CD14-positive monocyte (primary cell): ENCODE measurements at places on chromosomes 2 and 18.

GRCh38 chr2:224110811-224111210 is 71.7 kb upstream of the SERPINE2 start:
- DNase-seq, result no peak

DNA sequence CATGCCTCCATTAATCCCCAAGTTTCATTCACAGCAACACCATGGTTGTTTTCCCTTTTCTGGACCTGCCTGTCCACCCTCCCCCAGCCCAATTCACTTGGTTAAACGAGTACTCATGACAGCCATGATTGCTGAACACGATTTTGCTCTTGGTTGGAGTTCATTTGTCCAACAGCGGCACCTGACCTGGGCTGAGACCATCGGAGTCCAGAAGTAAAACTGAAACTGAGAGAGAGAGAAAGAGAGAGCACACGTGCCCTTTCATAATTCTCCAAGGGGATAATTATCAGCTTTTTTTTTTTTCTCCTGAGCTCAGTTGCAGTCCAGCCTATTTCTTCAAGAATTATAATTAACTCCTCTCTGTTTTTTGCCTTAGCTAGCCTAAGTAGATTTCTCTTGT is 13.7 kb upstream of the KIF5C start:
- DNase-seq, result no peak

- DNase-seq, result no peak
Observed at GRCh38 chr2:227036527-227036926, 127.5 kb downstream of the COL4A4 start.

GRCh38 chr18:23056315-23056714 is 79.0 kb upstream of the CABLES1 start:
- DNase-seq, result no peak

DNA sequence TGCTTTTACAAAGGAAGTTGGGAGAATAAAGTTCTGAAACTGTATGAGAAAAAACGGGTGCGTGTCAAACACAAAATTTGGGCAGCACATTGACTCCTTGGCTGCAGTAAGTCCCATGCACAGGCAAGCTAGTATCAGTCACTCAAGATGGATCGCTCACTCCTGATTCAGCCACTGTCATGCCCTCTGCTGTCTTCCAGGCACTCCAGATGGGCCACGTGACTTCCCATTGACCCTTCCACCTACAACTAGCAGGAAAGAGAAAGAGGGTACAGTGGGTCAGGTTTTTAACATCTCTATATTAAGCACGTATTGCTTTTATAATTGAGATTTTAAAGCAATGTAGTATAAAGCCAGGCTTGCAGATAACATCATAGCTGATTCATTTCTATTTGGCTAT is 8.6 kb downstream of the ARHGEF33 start:
- DNase-seq, result no peak

GRCh38 chr18:48455555-48456478 is 46.6 kb upstream of the ZBTB7C start:
- DNase-seq, result no peak

- DNase-seq, result no peak
Observed at GRCh38 chr2:140257692-140258300, 1477.6 kb upstream of the NXPH2 start.

DNA sequence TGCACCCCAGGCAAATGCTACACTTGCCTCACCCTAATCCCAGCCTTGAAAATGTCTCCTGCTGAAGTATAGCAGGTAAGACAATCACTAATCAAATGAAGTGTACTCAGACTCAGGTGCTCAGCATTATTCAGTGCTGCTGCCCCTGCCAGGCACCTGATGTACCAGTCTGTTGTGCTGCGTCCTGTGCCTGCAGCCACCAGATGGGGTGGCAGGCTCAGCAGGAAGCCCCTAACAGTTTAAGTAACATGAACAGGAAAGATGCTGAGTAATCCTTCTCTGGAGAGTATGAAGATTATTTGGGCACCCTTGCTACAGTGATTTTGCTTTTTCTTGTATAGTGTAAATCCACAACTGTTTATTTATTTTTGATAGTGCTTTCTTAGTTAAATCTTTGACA is 69.1 kb downstream of the TACR1 start:
- DNase-seq, result no peak

DNA sequence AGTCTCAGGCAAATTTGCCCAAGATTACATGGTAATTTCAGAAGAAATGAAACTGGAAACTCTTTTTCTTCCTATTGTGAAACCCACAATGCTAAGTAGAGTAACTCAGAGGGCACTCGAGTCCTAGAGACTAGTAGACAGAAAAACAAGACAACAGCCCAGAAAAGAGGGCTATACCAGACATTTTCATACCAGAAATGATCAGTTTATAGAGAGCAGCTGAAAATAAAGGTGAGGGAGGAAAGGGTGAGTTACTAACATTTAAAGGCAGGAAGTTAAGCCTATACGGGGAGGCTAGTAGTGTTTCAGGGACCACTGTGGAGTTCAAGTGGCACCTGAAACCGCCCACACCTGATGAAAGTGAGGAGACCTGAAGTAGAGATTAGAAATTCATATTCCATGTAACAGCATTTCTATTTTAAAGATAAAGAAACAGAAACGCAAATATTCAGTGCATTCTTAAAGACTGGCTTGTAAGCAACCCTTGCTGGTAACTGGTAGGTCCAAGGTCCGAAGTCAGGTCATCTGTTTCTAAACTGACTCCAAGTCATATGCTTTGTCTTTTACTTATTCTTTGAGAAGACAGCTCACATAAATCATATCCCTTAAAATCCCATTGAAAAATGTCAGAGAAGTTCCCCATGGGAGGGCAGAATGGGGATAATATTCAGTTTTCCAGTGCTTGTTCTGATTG is 145.1 kb upstream of the ITGB6 start:
- peak; percentile 52 for DNase-seq

GRCh38 chr2:174337337-174338146 is 2.8 kb downstream of the SP9 start:
- DNase-seq, result peak; percentile 57

- no peak for DNase-seq
Observed at GRCh38 chr2:176280156-176280555, 10.9 kb downstream of the MTX2 start.

GRCh38 chr2:148252646-148253045 is 231.8 kb downstream of the MBD5 start:
- no peak for DNase-seq

GRCh38 chr2:143955401-143956065 is 564.4 kb downstream of the ZEB2 start:
- no peak for DNase-seq

- DNase-seq, result no peak
Observed at GRCh38 chr2:30686669-30687068, 120.6 kb downstream of the CAPN13 start.

DNA sequence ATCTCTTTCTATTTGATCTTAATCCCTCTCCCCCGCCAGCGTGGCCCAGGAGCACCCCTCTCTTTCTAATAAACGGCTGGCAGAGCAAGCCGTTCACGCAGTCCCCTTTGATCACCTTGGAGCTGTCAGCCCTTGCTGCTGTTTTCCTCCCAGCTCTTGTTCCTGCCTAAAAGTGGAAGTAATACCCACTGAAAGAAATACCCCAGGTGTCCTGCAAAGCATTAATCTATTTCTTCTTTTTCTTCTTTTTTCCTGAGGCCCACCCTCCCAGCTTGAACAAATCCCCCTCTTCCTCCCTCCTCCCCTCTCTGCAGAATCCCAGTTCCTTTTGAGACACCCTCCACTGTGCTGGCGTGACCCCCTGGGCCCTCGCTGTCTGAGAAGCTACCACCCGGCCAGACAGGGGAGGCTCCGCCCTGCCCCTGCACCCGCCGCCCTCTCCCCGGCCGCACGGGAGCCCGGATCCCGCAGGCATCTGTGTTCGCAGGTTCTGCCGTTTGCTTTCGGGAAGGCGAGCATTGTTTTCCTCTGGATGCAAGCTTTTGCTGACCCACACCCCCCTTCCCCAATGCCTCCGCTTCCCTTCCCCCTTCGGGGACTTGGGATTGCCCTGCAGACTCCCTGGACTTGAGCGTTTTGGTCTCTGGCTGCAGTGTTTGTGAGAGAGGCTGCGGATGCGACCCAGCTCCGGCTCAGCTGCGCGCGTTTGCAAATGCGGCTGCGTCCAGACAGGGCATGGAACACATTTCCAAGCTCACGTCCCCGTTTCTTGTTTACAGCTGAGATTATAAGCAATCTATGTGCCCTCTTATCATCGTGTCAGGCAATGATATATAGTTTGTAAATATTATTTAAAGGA is 631.5 kb downstream of the NYAP2 start:
- peak; percentile 51 for DNase-seq

- DNase-seq, result no peak
Observed at GRCh38 chr2:165192729-165193128, 11.1 kb downstream of the SCN3A start.

DNA sequence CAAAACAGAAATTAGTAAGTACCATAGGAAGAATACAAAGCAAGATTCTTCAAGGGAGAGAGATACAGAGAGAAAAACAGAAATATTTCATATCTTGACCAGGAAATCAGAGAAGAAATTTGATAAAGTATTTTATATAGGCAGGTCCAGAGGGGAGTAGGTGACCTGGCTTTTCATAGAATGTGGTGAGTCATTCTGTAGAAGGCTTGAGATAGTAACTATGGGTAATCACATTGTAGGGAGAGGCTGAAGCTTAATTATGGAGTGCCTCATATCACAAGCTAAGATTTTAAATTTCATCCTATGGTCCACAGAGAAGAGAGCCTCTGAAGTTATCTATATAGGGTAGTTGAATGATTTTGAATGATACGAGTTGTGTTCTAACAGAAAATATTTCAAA is 195.0 kb upstream of the CYRIA start:
- peak; percentile 38 for DNase-seq

DNA sequence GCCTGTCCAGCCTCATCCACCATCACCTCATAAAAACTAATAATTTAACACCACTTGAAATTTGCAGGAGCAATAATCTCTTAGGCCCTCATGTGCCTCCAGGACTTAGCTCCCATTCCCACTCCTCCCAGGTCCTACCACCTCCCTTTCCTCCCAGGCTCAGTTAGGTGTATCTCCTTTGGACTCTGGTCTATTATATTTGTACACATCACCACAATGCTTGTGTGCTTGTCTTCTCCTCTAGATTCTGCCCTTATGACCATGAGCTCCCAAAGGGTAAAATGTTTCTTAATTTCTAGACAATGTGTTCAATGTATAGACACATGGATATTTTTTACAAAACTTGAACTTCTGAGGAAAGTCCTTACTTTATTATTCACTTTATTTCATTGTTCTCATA is 182.0 kb upstream of the ZC3H15 start:
- DNase-seq, result no peak

- no peak for DNase-seq
Observed at GRCh38 chr2:68456198-68456597, 10.9 kb downstream of the FBXO48 start.

DNA sequence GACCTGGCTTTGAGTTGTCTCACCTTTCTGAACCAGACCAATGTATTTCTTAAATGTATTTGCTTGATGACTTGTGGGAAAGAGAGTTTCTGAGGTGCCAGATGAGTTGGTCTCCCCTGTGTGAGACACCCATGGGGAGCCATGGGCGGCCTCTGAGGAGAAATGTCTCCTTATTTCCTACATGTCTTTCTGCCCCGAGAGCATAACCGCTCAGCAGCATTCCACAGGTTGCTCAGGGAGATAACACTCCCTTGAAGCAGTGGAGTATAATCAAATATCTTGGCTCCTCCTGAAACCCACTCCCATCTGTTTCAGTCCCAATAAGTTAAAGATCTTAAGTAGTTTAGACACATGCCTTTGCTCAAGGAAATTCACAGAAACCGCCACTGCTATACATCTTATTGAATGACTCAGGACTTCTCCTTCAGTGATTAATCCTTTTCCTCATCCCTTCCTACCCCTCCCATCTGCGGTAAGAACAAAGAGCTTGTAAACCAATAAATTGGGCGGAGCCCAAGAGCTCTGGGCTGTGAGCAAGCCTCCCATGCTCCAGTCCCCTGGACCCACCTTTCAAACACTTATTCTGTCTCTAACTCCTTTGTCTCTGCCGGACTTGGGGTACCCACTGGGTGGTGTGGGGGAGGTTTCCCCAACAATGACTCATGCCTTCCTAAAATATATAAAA is 285.5 kb upstream of the LRRTM4 start:
- DNase-seq, result no peak

DNA sequence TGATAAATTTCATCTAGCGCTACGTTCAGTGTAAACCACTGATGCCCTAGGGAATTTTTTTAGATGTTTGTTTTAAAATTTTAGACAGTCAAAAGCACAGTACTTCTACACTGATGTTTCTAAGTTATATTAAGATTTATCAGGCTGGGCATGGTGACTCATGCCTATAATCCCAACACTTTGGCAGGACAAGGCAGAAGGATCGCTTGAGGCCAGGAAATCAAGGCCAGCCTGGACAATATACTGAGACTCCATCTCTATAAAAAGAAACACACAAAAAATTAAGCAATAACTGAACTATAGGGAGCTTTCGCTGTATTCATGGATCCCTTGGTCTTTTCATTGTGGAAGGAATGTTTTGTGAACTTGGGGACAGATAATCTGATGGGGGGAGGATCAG is 50.6 kb upstream of the MAPRE2 start:
- DNase-seq, result no peak

DNA sequence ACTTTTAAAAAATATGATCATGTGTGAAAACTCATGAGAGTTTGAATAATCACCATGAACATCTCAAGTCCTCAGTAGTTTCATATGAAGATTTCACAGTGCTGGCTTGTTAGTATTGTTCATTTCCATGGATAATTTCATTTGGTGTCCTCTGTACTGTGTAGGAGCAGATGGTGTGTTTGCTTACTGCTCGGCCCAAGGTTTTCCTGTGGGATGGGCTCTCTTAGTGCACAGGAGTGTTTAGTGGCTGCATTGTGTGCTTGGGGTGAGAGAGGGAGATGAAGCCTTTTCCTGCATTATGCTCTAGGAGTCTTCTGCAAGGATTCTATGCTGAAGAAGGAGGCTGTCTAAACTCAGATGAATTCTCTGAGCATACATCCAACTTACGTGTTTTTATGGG is 270.6 kb downstream of the SOCS6 start:
- no peak for DNase-seq

DNA sequence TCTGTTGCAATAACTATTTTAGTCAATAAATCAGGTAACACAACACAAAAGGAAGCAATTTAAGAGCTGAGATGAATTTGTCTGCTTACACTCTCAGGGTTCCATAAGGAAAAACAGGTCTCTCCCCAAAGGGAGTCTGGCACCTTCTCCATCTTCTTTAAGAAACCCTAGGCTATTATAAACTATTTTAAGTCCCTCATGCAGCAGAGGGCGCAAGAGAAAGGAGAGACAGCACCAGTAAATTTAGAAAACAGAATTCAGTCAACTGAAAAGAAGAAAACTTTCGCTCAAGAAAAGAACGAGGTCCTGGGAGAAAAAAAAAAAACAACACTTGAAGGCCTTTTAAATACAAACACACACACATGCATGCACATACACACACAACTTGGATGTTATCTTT is 19.1 kb downstream of the SULT1C4 start:
- no peak for DNase-seq

DNA sequence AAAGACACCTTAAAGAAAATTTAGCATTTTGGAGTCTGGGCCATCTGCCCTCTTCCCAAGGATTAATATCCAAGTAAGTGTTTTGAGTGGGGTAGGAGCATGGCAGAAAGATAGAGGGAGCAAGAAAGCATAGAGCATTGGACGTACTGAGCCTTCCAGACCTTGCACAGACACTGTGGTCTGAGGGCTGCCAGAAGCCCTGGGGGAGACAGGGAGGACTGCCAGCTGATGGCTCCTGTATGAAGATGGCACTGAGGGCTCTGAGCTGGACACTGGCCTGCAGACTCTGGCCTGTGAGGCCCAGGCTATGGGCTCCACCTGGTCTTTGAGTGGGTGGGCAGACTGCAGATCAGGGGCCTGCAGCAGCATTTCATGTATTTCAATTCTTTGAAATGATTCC is 2.9 kb upstream of the PKDCC start:
- no peak for DNase-seq
